ENCODE measurements at places on chromosomes 1 and 21.

DNA sequence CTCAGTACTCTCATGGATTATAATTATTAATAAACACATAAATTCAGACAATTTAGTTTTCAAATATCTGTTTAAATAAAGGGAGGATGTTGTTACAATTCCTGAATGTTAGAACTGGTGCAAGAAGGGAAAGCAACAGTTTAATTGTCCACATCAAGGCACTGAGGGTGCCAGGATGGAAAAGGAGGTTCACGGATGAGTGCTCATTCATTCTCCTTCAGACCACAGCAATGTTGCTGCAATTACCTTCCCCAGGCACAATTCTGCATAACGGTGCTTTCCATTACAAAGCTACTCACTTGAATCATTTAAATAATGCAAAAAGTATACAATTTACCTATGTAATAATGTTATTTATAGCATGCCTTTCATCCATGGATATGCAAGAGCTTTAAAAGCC is 52.3 kb upstream of the COG2 start:
- DNase-seq: no peak

GRCh38 chr1:217528271-217528670 is 102.6 kb downstream of the GPATCH2 start:
- no peak for DNase-seq

DNA sequence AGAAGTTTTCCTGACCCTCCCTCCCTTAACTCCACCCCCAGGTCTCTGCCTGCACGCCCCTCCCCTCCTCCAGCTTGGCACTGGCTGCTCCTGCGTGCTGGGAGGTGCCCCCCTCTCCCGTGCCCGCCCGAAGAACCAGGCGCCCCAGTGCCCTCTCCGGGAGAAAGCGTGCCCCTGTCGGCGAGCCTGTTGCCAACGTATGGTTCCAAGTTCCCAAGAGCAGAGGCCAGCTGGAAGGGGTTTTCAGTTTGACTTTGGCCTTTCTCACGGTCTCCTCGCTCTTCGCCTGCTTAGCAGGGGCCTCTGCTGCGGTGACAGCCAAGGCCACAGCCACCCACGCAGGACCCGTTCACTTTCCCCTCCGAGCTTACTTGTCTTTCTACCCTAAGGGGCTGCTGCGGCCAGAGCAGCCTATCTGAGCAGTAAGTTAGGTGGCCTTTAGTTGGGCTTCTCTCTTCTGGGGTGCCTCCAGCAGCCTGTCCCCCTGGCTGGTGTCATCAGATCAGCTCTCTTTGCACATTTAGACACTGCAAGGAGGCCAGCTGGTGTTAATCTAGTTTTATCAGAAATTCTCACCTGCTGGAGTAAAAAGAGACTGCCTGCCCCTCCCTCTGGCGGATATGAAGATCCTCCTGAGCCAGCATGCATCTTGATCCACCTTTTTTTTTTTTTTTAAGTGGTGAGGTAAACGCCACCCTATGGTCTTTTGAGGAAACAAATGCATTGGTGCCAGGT is 1.5 kb downstream of the STUM start:
- no peak for DNase-seq

DNA sequence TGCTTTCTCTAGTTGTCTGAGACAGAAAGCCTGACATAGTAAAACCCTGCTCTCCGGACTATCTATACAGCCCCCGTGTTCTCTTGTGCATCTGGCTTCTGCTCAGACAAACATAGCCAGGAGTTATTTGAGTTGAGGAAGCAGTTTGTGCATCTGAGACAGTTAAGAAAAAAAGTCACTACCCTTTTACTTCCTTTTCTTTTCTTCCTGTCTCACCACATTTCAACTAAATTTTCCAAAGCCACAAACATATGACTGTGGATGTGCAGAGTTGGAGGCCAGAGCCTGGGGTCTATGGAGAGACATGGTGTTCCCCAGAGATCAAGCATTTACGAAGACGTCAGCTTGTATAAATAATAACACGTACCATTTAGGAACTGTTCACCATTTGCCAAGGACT is 158.5 kb upstream of the FGGY start:
- no peak for DNase-seq

GRCh38 chr1:240188139-240188538 is 96.5 kb downstream of the FMN2 start:
- DNase-seq: no peak

- no peak for DNase-seq
These were observed 101.9 kb downstream of the PRDM2 start for GRCh38 chr1:13801655-13802486.

DNA sequence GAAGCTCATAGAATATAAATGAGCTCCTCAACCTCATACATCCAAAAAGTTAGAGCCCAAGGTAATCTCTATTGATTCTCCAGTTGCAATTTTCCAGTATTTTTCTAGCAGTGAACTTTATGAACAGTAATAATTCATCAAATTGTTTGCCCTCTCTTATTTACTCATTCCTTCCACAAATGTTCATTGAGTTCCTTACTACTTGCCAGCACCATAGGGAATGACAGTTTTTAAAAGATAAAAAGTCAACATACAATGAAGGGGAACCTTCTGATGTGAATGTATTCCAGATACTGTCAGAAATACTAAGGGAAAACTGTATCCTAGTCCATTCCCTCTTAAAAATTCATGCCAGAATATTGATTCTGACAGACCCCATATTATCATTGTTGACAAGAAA is 277.0 kb upstream of the C1orf87 start:
- no peak for DNase-seq

GRCh38 chr1:206142770-206143169 is 25.6 kb upstream of the AVPR1B start:
- DNase-seq: no peak

GRCh38 chr1:190262538-190262937 is 215.1 kb downstream of the BRINP3 start:
- DNase-seq: no peak

DNA sequence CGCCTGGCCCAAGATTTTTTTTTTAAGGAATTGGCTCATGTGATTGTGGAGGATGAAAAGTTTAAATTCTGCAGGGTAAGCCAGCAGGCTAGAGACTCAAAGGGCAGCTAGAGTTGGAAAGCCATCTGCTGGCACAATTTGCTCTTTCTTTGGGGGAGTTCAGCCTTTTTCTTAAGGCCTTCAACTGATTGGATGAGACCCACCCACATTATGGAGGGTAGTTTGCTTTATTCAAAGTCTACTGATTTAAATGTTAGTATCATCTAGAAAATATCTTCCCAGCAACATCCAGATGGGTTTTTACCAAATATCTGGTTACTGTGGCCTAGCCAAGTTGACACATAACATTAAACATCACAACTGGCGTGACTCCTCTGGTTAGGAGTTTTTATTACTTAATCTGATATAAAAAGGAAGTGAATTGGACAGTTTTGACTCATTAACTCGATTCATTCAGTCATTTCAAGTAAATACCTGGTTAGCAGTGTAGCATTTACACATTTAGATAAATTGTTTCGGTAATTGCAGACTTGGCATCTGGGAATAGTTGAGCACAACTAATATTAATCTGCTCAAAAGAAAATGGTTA is 12.4 kb downstream of the HOOK1 start:
- DNase-seq: no peak
